ENCODE measurements at places on chromosomes 11 and 22.
A peak's percentile ranks its signal among the peaks of the same experiment; 100 is the strongest.

DNA sequence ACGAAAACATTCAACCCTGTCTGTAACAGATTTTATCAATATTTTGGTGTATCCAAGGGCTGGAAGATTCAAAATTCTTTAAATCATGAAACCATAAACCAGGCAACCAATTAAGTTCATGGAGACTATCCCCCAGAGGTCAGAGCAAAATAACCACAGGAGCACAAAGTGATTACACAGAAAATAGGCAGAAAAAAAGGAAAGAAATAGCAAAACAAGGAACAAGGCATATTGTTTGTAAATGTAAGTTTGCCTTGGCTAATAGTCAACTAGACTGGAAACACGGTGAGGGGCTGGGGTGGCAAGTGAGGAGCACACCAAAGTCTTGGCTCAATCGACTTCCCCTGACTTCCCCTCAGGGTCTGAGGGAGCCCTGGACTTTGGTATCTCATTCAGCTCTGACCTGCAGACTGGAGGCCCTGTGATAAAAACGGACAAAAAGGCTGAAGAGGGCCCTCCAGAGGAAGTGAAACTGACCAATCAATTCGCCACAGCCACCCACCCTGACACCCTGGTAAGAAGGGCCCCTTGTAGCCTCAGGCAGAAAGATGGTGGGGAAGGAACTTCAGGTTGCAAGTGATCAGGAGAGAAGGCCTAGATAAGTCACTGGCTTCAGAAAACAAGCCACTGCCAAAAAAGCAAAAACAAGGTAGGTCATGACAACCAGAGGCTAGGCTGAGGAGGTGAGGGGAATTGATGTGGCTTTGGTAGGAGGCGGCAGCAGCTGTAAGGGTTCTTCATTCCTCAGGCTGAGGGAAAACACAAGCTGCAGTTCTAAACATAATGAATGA, 1.8 kb downstream of the SIK3 start:
- peak; percentile 53 for DNase-seq

GRCh38 chr11:346529-346928, 22.8 kb upstream of the B4GALNT4 start:
- no peak for DNase-seq

DNA sequence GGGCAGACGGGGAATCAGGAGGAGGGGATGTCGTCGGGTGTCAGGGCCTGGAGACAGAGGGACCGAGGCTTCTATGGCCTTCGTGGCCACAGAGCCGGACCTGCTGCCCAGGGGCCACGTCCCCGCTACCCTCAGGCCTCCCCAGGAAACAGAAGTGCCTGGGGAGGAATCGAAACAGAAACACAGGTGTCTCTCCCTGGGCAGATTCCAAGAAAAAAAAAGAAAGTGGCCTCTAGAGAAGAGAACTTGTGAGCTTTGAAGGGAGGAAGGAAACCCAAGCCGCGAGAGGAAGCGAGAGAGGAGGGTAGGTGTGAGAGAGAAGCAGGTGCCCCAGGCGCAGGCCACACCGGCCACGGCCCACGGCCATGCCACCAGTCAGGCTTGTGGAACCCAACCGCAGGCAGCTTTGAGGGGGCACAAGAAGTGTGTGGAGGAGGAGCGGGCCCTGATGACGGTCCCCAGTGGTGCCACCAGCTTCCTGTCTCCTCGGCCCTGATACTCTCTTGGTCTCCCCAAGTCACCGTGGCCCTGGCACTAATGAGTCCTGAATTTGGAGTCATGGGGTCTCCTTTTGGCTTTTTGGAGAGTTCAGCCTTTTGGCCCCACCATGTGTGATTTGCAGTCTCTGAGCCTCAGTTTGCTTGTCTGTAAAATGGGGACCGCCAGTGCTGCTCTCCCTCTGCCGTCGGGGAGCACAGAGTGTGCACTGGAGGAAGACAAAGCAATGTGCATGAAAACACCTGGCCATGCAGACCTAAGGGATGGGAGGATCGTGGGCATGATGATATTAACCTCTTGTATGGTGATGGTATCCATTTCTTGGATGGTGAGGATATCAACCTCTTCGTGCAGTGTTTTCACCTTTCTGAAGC, 25.2 kb downstream of the LIF start:
- no peak for DNase-seq

- DNase-seq = no peak
Observed at GRCh38 chr11:134669796-134670195, 257.8 kb upstream of the B3GAT1 start.

DNA sequence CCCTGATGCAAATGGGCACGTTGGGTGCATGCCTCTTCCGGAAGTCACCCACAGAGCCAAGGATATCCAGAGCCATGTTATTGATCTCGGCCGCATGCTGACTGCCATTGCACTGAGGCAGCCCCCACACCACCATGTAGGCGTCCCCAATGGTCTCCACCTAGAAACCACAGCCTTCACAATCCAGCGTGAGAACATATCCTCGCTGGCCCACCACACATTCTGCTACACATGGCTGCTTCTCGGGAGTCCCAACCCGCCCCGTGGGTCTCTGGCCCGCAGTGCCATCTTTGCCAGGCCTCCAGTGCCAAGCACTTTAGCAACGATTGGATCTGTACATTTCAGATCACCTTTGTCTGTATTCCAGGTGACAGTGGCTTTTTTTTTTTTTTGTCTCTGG, 26.2 kb upstream of the LRRC32 start:
- no peak for DNase-seq

GRCh38 chr11:9506489-9507276, 45.9 kb downstream of the ZNF143 start:
- DNase-seq = no peak

DNA sequence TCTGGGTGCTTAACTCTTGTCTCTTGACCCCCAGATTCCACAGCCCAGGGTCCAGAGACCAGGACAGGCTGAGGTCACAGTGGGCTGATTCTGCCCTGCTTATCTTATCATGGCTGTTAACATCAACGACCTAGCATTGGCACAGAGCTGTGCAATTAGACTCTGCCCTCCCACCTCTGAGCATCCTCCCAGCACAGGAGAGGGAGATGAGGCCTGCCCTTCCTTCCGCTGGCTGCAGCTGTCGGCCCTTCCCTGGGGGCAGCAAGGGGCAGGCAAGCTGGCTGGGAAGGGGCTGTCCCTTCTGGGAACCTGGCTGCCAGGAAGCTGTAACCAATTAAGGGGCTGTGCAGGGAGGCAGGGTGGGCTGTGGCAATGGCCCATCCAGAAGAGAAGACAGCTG, 22.5 kb downstream of the LRRC10B start:
- DNase-seq = no peak

DNA sequence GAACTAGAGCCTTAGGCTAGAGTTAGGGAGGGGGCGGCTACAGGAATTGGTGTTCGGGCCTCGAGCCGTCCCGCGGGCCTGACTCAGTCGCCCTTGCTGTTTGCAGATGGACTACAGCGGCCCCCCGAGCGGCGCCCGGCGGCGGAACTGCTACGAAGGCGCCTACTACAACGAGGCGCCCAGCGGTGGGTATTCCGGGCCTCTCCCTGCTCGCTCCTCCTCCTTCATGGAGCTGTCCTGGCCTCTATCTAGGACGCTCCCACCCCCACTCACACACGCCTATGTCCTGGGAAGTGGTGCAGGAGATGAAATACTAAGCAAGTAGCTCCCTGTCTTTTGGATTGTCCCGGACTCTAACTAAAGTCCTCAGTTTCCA, 1.4 kb downstream of the MYOD1 start:
- no peak for DNase-seq

GRCh38 chr11:121291319-121291718, 1.3 kb upstream of the SC5D start:
- no peak for DNase-seq

DNA sequence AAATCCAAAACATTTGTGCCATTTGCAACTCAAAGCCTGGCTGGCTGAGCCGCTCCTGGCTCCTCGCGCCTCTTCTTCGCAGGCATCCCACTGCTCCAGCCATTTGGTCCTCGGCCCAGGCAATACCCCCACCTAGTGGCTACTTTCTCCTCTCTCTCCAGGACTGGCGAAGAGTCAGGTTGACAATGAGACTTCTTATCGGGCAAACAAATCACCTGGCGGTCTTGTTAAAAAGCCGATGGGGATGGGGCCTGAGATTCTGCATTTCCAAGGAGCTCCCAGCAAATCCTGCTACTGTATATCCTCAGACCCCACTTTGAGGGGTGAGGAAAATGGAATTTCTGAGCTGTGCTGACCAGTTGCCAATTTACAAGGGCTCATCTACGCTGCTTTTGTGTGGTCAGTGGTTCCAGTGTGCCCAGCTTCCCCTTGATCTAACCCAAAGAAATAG, 89.0 kb downstream of the ISX start:
- DNase-seq = no peak

- DNase-seq = no peak
Observed at GRCh38 chr11:74485868-74486267, 7.7 kb downstream of the LIPT2 start.

- DNase-seq = no peak
Observed at GRCh38 chr22:49391436-49391835, 436.2 kb downstream of the BRD1 start.

DNA sequence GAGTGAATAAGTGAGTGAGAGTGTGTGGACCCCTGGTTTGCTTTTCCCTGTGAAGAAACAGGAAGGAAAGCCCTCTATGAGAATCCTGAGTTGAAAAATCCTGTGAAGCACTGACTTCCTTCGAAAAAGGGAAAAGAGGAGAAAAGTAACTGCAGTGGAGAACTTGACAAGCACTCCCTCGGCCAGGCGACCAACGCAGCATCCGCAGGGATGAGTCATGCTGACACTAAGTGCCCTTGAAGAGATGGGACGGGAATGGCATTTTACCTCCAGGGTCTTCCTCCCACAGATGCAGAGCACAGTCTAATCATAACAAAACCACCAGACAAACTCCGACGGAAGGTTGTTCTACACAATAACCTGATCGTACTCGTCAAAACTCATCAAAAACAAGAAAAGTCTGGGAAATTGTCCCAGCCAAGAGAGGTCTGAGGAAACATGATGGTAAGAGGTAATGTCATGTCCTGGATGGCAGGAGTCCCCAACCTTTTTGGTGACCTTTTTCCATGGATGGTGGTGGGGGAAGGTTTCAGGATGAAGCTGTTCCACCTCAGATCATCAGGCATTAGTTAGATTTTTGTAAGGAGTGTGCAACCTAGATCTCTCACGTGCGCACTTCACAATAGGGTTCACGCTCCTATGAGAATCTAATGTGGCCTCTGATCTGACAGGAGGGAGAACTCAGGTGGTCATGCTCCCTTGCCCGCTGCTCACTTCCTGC, 132.2 kb upstream of the B3GAT1 start:
- DNase-seq = no peak

DNA sequence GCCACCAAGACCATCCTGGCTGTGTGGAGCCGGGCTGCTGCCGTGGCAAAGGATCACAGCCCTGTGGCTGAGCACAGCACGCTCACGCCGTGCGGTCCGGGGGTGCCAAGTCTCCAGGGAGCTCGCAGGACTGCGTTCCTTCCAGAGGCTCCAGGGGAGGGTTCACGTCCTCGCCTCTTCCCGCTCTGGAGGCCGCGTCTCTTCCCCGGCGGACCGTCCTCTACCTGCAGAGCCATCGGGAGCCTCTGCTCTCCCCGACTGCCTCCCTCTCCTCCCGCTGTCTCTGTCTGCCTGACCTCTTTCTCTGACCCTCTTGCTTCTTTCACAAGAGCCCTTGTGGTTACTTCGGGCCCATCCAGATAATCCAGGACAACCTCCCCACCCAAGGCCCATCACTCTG, 11.4 kb upstream of the MUC5AC start:
- no peak for DNase-seq

GRCh38 chr11:110951950-110952503, 239.8 kb upstream of the ARHGAP20 start:
- no peak for DNase-seq

- no peak for DNase-seq
Observed at GRCh38 chr22:44881624-44882023, 128.2 kb downstream of the PHF21B start.

DNA sequence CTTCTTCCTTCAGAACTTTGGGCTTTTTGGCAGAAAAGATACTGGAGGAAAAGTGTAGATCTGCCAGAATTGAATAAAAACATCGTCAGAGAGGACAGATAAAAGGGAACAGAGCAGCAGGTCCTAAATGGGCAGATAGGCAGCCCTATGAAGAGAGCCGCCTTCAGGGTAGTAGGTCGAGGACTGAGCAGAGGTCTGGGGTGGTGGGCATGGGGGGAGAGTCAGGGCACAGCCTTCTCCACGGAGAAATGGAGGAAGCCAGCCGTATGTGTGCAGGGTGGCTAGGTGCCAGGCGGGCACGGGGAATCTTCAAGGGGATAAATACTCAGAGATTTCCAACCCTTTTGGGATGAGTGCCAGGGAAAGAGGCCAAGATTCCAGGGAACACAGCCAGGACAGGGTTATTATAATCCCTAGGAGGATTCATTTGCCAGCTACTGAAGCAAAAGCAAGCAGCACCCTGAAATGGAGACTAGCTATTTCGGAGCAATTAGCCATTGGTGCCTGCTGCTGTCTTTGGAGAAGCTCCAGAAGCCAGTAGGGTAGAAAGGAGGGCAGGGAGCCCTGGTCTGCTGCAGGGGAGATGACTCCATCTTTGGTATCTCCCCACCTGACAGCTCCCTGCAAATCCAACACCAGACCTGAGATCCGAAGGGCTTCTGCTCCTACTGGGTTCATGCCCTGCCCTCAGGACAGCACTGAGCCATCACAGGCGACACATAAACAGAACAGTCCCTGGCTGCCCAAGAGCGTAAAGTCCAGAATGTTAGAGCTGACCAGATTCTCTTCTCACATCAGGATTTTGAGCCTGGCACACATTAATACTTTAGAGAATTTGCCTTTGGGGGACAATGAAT, 174.5 kb upstream of the NTM start:
- DNase-seq = no peak

DNA sequence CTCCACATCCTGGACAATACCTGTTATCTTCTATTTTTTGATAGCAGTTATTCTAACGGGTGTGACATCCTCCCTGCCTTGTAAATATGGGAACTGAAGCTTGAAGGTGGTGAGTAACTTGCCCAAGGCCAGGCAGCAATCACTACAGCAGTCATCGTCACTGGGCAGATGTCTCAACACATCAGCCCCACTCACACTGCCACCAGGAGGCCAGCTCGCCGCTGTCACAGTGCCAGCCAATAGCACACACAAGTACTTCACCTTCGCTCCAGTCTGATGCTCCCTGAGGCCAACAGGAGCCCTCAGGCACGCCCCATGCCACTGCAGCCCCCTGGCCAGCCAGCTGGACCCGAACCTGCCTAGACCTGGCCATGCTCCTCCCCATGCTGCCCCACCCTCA, 4.9 kb upstream of the TTLL1 start:
- no peak for DNase-seq

GRCh38 chr11:97107604-97108003, 717.8 kb downstream of the JRKL start:
- DNase-seq = no peak

- no peak for DNase-seq
Observed at GRCh38 chr11:68498321-68498720, 37.8 kb downstream of the PPP6R3 start.

DNA sequence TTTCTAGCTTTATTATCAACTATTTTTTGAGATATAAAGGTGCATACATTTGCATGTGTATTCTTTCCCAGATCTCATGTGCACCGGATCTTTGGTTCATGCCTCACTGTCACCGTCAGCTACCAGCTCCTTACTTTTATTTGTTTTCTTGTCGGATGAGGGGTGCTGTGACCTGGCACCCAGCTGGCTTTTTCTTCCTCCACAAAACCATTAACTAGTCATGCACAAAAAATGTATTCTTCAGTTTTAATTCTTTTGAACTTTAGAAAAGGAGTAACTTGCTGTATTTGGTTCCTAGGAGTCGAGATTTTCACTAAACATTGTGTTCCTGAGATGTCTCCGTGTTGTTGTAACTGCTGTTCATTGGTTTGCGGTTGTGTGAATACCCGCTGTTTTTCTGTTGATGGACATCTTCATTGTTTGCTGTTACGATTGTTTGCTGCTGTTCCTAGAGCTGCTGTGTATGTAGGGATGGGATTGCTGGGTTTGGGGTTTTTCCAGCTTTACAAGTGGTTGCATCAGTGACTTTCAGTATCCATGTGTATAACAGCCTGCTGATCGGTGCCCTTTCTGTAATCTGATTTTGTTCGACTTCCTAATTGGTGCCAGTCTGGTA, 39.4 kb downstream of the MOV10L1 start:
- no peak for DNase-seq
